ENCODE measurements at places on chromosomes 13 and 19.

DNA sequence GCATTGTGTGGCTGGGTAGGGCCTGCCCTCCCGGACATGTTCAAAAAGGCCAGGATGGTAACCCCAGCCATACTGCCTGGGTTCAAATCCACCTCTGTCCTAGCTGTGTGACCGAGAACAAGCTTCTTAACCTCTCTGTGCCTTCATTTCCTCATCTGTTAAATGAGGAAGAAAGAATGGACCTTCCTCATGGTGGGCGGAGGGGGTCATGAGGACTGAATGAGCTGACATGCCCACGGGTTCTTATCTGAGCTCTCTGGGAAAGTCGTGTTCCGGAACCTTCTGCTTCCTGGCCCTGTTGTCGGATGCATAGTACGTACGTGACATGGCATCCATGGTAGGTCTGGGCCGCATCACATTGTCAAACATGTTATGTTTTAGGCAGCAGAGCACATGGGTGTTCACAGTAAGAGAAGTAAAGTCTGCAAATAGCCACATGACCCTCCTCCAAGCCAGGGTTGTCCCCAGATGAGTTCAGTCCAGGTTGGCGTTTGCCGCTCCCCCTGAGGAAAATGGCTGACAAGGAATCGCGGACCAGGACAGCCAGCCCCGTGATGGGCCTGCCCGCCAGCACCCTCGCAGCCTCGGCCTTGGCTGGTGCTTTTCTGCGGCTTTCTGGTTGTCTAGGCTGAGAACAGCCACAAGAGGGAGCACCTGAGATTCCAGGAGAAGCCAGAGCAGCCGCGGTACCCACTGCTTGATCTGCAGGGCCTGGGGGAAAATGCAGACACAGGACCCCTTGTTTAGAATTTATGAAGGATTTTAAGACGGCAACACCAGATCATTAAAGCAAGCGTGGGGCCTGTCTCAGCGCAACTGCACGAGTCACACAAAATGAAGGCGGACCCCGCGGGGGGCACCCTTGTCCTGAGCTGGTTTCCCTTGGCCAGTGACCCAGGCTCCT lies 2.4 kb upstream of the NTN5 start:
- DNase-seq, result peak; percentile 87

GRCh38 chr19:48102870-48103751 lies 7.5 kb downstream of the PLA2G4C start:
- DNase-seq, result no peak

- DNase-seq, result no peak
Measured at GRCh38 chr13:58949646-58950045, 1214.1 kb downstream of the DIAPH3 start.

GRCh38 chr13:98775844-98776598 lies 23.5 kb upstream of the SLC15A1 start:
- DNase-seq, result no peak

- DNase-seq, result no peak
Measured at GRCh38 chr13:41811588-41812021, 149.3 kb downstream of the VWA8 start.

- no peak for DNase-seq
Measured at GRCh38 chr19:2194513-2195078, 30.9 kb downstream of the DOT1L start.

DNA sequence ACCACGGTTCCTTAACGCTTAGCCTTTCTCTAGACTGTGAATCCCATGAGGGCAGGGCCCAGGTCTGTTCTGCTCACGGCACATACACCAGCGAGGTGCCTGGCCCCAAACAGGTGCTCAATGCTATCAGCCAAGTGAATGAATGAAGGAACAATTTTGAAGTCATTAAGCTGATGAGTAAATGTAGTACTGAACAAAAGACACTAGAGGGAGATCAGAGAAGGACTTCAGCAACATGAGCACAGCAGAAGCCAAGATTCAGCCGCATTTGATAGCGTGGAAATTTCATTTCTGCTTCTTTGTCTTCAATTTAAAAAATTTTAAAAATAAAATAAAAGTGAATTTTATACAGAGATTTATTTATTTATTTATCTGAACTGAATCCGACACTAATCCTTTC lies 20.1 kb upstream of the MYO16 start:
- DNase-seq, result no peak

- no peak for DNase-seq
Measured at GRCh38 chr13:85249151-85249550, 550.1 kb downstream of the SLITRK6 start.

DNA sequence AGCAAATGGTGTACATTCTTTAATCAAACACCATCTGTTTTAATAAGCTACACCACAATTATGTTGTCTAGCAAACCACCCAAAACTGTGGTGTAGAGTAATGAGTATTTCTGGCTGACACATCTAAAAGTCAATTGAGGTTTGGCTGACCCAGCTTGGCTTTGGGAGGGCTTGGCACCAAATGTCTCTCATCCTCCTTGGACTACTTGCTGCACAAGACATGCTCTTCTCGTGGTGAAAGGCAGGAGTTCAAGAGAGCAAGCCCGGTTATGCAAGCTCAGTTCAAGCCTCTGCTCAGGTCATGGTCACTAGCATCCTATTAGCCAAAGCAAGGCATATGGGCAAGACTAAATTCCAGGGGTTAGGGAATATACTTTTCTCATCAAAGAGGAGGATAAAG lies 37.1 kb downstream of the LACC1 start:
- DNase-seq, result no peak

- DNase-seq, result no peak
Measured at GRCh38 chr13:61774903-61775302, 359.3 kb upstream of the PCDH20 start.

DNA sequence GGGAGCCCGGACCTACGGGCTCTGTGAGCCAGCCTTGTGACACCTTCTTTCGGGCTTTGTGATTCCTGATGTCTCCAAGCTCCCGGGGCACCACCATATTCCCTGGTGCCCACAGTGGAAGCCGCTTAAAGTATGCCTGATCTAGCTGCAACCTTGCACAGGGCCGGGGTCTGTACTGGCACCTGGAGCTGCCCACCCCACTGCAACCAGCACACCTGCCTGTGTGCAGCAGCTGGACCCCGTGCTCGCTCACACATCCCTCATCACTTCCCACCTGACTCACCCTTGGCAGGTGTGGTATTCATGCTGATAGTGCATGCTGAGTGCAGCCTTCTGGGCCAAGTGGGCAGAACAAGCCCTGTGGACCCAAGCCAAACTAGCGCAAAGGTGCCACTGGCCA lies 1981.1 kb upstream of the PCDH20 start:
- no peak for DNase-seq

DNA sequence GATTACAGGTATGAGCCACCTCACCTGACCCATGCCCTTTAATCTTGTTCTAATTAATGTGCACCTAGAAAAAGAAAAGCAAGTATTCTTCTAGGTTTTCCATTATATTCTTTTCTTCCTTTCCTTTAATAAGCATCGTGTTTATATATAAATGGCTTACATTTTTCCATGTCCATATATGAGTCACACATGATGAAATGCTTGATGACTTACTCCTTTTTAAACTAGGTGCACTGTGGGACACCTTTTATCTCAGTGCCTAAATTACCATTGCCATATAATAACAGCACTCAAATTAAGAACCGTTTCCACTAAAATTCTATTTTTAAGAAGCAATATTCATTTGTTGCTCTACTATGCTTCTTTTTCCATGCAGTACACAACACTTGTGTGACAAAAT lies 363.3 kb downstream of the LIG4 start:
- DNase-seq, result no peak

DNA sequence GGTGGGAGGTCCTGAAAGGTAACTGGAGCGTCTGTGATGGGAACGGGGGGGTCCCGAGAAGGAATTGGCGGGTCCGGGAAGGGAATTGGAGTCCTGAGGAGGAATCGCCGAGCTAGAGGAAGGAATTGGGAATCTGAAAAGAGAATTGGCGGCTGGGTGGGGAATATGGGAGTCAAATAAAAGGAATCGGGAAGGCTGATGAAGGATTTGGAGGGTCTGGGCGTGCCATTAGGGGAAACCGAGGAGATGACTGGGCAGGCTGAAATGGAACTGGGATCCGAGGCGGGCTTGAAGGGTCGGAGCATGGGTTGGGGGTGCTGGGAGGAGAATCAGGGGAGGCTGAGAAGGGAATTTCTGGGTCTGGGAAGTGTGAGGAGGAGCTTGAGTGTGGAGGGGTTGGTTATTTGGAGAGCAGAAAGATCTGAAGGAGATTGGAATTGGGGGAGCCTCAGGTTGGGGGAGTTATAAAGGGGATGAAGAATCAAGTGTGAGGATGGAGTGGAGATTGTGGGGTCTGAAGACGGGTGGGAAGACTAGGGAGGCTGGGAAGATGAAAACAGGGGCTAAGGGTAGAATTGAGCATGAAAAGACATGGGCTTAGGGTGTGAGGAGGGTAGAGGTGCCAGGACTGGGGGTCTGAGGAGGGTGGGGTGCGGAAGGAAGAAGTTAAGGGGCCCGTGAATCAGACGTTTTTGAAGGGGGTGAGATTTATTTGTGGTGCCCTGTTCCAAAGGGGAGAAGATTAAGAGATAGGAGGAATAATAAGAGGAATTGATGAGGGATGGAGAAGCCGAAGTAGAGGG lies 718 bp downstream of the ACTN4 start:
- no peak for DNase-seq

GRCh38 chr19:4175669-4175931 lies 6.8 kb downstream of the SIRT6 start:
- DNase-seq, result no peak

DNA sequence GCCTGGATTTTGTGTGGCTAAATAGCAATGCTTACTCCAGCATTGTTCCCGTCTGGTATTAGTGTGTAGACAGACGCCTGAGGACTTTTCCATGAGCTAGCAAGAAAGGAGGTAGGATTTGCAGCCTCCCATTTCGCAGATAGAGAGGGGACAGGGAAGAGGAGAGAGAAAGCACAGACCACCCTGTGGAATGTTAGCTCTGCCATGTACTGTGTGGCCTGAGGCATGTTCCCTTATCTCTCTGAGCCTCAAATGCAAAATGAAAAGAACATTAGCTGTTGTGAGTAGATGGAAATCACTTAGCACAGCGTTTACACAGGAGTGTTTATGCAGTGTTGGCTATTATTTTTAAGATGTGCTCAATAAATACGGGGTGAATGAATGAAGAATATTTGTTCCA lies 45.5 kb downstream of the OLFM4 start:
- DNase-seq, result no peak

GRCh38 chr19:38039966-38040365 lies 133.0 kb downstream of the SIPA1L3 start:
- DNase-seq, result no peak

GRCh38 chr13:111383591-111384440 lies 63.4 kb downstream of the TEX29 start:
- DNase-seq, result no peak

- no peak for DNase-seq
Measured at GRCh38 chr19:33905473-33905936, 108.8 kb downstream of the KCTD15 start.

GRCh38 chr19:19900139-19900728 lies 512 bp upstream of the ZNF93 start:
- DNase-seq, result no peak

DNA sequence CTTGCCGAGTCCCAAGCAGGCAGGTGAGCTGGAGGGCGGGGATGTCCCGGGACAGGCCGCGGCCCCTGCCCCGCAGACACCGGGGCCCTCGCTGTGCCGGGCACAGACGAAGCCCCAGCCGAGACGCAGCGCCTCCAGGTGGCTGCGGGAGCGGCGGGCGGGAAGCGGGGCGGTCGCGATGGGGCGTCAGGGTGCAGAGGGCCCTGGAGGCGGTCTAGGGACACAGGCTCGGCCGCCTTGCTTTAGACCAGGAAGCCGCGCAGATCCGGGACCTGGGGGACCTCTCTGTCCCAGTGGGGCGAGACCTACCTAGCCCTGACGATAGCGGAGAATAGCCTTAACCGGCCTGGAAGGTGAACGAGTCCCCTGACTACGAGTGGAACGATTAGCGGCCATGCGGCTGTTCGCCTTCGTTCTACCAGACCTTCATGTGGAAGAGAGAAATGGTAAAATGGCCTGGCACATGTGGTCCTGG lies 4.2 kb upstream of the ZNF564 start:
- no peak for DNase-seq

GRCh38 chr13:60572003-60572798 lies 175.2 kb downstream of the TDRD3 start:
- no peak for DNase-seq

- DNase-seq, result no peak
Measured at GRCh38 chr13:79490326-79490725, 9.4 kb downstream of the NDFIP2 start.

GRCh38 chr13:30142486-30143211 lies 164.7 kb downstream of the KATNAL1 start:
- peak; percentile 32 for DNase-seq

DNA sequence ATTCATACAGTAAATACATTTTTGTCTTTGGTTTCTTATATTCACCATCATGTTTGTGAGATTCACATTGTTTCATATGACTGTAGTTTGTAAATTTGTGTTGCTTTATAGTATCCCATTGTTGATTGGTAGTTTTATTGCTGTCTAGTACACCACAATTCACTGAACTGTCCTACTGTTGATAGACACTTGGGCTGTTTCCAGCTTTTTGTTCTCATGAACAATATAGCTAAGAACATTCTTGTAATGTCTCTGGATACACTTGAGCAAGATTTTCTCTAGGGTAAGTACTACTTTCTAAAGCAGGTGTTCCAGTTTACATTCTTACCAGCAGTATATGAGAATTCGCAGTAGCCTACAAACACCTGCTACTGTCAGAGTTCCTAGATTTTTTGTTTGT lies 37.8 kb downstream of the SKA3 start:
- DNase-seq, result no peak

DNA sequence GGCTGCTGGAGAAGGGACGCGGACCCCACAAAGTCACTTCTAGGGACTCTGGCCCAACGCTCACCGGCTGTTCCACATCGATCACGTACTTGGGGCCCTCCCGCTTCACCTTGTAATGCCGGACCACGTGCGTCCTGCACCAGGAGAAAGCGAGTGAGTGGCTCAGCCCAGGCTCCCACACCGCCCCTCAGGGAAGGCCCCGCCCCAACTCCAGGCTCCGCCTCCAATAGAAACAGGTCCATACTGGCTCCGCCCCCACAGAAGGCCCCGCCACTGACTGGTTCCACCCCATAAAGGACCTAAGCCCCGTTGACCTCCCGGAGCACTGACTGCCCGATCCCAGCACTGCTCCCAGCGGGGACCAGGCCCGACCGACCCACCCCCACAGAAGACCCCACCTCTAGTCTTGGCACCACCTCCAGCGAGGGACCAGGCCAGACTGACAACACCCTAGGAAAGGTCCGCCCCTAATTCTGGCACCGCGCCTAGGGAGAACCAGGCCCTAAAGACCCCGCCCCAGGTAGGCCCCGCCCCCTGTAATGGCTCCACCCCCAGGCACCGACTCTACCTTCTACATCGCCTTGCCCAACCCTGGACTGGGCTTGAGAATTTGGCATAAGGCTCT lies 11.3 kb downstream of the STAP2 start:
- peak; percentile 36 for DNase-seq

- peak; percentile 54 for DNase-seq
Measured at GRCh38 chr19:51687791-51688670, 5.1 kb upstream of the SPACA6 start.

DNA sequence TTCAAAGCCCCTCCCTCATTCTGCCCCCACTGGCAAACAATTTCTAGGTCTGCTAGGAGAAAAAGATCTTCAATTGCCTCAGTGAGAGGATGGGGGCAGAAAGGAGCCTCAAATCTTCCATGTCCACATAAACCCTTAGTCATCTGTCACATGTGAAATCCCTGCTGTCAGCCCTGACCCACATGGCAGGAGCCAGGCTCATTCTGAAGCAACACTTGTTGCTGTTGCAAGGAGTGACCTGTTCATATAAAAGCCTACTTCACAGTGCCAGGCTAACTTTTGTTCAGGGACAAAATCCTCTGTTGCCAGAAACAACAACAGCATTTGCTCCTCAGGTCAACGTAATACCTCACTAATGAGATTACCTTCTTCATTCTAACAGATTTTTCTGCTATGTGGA lies 70.5 kb downstream of the IRS2 start:
- DNase-seq, result no peak

Data from hypothalamus (tissue), 51 donors.